Caudate nucleus (tissue), 63 donors: ENCODE measurements at places on chromosomes 4 and X.

DNA sequence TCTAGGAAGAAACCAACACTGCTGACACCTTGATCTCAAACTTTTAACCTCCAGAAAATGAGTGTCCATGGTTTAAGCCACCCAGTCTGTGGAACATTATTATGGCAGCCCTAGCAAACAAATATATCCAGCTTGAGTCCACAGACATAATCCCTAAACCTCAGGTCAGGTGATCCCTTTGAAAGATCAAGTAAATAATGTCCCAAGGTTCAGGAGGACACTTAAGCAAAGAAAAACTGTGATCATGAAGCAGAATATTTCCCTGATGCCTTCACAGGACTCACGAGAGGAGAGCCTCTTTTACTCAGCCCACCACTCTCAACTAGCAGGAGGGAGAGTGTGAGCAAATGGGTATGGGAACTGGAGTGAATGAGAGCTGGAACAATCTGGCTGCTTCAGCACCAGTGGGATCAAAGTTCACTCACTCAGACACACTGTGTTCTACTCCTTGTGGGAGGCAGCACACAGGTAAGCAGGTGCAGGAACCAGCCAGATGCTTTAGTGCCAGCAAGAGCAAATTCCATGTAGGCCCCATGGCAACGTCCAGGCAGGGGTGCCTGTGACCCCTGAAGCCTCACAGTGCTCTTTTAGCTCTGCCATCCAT, 608.4 kb downstream of the RAB28 start:
- no peak for DNase-seq

- peak; percentile 18 for DNase-seq
These were observed at the start of gene AREG for GRCh38 chr4:74444891-74445642. TSS of gene AREG (plus strand) at chr4:74445136. CDS start at chr4:74445346, 210 bp downstream.

GRCh38 chr4:127229855-127230608, 402.7 kb upstream of the INTU start:
- no peak for DNase-seq

- DNase-seq = no peak
These were observed 315.2 kb upstream of the SLIT2 start for GRCh38 chr4:19936476-19936875.

DNA sequence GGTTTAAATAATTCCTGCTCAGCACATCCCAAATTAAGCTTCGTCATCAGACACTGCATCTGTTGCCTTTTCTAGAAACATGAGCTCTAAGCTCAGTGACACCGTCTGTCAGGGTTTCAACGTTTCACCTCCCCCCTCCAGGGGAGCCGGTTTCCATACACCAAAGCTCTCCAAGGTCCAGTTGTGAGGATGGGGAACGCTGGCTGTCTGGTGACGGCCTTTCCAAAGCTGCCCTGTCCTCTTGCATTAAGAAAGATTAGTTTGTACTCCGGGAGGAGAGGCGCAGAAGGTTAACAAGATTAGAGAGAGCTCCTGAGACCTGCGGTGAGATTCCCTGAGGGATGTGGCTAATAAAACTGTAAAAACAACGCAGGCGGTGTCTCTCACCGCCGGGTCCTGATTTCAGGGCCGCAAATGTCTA, 43.2 kb downstream of the ASMT start:
- DNase-seq = no peak

GRCh38 chr4:145557720-145558119, 61.5 kb upstream of the MMAA start:
- DNase-seq = peak; percentile 38

DNA sequence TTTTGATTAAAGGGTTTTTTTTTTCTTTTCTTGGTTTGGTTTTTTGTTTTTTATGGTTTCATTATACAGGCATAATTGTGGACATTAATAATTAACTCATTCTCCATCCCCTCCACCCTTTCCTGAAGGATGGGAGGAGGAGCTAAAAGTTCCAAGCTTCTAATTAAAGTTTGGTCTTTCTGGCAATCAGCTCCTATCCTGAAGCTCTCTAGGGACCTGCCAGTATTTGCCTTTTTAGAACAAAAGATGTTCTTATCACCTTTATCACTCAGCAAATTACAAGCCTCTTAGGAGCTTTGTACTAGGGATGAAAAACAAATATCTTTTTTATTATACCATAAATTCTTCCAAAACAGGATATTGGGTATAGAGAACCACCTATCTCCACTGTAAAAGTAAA, 589.8 kb downstream of the PDHA2 start:
- DNase-seq = no peak

GRCh38 chr4:56007154-56007553, 58.4 kb downstream of the CEP135 start:
- no peak for DNase-seq

GRCh38 chr4:176921256-176921655, 128.5 kb upstream of the VEGFC start:
- DNase-seq = no peak

DNA sequence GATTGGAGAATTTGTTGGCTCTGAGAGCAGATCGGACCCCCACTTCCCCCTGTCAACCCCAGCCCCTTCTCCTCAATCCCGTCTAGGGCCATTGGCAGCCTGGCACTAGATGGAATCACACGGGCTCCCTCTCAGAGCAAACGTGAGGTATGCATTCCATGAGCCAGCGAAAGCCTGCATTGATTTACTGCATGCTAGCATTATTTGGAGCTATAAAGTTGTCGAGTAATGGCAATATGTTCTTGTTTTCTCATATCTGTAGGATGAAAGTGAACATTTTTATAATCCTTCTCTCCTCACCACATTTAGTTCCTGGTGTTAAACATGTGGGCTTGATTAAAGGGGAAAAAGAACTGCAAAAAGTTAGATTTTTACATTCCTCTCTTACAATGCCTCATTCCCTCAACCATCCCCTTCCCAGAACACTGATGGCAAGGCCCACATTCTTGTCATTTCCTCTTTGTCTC, 159.2 kb downstream of the SPRY1 start:
- no peak for DNase-seq

DNA sequence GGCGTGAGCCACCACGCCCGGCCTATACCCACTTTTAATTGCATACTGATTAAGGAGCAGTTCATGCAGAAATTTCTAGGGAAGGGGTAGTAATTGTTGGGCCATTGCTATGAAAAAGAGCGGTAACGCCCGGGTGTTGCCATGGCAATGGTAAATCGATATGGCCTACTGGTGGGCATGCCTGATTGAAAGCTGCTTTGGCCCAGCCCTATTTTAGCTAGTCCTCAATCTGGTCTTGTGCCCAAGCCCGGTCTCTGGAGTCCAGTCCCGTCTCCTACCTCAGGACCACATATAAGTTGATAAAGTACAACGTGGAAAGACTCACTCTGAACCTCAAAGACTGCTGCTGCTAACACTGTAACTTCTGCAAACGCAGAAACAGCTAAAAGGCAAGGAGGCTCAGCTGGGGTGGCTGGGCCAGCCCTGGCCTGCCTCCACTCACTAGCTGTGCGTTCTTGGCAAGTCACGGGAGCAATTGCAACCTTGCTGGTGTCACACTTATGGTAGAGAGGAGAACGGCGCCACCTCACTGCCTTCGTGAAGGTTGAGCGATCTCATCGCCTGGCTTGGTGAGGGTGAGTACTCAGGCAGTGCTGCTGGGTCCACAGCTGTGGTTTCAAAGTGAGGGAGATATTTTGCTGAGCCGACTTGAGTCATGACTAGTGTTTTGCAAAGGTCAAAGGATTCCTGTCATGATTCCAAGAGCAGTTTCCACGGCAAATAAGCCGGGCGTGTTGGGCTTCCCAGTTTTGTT, 57.0 kb upstream of the GRPEL1 start:
- no peak for DNase-seq

DNA sequence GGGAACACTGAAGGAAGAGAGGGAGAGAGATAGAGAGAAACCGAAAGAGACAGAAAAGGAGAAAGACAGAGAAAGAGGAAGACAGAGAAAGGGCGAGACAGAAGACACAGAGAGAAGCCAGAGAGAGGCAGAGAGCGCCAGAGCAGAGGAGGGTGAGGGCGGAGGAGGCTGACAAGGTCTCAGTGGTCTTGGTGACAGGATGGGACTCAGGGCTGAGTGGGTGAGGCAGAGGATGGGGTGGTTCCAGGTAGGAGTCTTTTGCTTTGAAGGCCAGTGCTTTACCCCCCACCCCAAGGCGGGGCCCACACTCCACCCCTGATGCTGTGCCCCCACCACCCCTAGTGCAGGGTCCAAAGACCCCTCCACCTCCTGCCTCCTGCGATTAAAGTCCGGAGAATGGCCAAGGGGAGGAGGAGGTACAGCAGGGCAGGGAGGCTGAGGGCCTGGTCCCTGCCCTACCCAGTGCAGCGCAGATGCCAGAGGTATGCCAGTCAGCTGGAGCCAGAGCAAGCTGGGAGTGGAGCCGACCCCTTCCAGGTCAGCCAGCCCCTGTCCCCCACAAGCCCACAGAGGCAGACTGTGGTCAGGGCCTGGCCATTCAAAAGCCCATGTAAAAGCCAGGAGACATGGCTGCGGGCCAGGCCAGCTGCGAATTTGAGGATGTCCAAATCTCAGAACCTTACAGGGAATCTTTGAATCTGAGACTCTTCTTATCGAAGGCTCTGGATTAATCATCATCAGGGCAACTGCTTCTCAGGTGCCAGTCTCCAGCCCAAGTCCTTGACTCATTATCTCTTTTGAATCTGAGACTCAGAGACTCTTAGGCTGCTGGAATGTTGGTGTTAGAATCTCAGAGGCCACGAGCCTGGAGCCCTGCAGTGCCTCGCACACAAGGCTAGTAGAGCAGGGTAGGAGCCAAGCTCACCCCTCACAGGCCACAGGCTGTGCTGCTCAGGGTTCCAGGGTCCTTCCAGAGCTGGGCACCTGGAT, 758 bp downstream of the IQSEC2 start:
- DNase-seq = no peak

DNA sequence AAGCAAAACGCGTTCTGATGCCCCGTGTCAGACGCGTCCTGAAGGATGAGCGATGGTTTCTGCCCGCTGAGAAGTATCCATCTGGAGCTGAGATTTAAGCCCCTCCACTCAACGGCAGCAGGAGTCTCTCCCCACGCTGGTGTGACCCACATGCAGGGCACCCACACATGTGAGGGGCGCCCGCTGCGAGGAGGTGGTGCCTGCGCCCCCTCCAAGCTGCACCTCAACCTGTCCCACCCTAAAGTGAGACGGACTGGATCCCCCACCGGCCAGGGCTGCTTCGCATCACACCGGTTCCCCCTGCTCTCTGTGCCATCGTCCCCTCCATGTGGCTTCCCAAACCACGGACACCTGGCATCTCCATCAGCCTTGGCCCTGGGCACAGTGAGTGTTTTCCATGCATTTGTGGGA, 4.5 kb upstream of the PDE6B start:
- DNase-seq = no peak

DNA sequence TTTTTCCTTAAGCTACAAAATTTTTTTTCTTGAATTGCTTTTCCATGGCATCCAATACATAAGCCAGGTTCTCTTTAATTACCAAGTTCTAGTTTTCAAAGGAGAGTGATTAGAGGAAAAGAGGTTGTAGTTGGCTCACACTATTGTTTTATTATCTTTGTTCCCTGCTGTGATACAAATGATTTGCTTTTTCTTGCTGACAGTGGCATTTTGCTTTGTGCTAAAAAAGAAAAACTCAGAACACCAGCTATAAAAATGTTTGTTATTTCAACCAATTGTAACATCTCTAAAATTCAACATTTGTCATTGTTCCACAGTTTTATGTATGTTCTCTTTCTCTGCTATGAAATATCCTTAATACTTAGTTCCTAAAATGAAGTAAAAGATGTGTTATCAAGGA, 1817.2 kb downstream of the STIM2 start:
- no peak for DNase-seq

- DNase-seq = no peak
These were observed 131.9 kb downstream of the SCLT1 start for GRCh38 chr4:128961405-128961804.

GRCh38 chr4:115515772-115516171, 402.4 kb upstream of the NDST4 start:
- DNase-seq = no peak

GRCh38 chrX:111095974-111096895, at the start of gene PAK3:
TSS of gene PAK3 (plus strand) at chrX:111096191. CDS start at chrX:111123104, 26,913 bp downstream.
- peak; percentile 52 for DNase-seq

- DNase-seq = peak; percentile 53
These were observed at the start of gene USP51 for GRCh38 chrX:55489314-55490009. TSS of gene USP51 (minus strand) at chrX:55489848. CDS start at chrX:55488939, 909 bp downstream.

GRCh38 chr4:48337731-48338130, 3.6 kb upstream of the SLAIN2 start:
- no peak for DNase-seq

GRCh38 chr4:149997881-149998421, 80.3 kb upstream of the DCLK2 start:
- DNase-seq = no peak

DNA sequence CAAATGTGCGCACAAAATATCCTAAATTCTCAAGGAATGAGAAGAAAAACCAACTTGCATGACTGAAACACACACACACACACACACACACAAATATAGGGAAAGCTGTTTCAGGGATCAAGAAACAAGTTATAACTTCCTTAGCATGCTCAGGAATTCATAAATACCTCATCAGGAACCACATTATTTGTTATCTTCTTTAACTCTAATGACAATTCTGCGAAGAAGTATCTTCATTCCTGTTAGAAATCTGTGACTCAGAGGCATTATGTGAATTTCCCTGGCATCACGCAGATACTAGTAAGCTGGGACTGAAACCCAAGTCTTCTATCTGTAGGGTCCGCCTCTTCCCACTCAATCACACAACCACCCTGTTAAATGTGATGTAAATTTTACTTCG, 30.3 kb downstream of the TMPRSS11A start:
- no peak for DNase-seq

- DNase-seq = no peak
These were observed 102.0 kb downstream of the HPGD start for GRCh38 chr4:174420316-174420715.

DNA sequence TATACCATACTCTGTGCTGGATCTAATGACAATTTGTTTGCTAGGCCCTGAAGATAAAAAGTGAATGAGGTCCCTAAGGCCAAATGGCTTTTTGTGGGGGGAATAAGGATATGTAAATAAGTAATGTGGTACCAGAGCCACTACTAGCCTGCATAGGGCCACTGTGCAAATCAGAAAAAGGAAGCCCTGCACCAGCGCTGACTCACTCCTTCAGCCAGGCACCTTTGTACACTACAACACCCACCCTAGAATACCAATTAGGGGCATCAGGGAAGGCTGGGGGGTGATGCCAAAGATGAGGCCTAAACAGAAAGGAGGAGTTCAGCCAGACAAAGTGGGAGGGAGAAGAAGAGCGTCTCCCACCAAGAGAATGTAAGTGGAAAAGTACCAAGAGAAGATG, 122.2 kb downstream of the CAMK2D start:
- DNase-seq = no peak

DNA sequence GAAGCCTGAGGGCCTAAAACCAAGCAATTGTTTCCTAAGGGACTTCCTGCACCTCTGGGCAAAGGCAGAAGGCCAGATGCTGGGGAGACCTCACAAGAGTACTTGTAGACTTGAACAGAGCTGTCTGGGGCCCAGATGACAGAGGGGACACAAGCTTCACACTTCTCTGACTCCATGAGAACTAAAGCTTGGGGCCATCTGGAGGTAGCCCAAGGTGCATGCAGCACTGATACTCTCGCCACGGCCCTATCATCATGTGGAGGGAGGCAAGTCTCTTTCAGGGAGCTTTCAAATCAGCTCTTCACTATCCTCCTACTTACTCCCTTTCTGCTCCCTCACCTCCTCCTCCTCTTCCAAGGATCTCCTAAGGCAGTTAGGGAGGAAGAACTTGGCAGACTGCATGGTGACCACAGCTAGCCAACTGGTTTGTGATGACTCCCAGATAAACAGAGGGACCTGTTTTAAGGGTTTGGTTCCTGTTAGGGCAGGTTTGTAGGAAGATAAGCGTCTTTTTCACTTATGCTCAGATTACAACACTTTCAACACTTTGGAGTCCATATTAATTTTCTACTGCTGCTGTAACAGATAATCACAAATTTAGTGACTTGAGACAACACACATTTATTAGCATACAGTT, 23.8 kb downstream of the MSL3 start:
- DNase-seq = no peak
